ENCODE measurements at places on chromosomes 2 and 18.

- DNase-seq = no peak
These were observed 298.2 kb downstream of the CNTNAP5 start for GRCh38 chr2:124323321-124323720.

- no peak for DNase-seq
These were observed 36.5 kb downstream of the PSMD14 start for GRCh38 chr2:161344692-161345091.

- DNase-seq = no peak
These were observed 7.7 kb downstream of the STAT1 start for GRCh38 chr2:191006297-191006696.

DNA sequence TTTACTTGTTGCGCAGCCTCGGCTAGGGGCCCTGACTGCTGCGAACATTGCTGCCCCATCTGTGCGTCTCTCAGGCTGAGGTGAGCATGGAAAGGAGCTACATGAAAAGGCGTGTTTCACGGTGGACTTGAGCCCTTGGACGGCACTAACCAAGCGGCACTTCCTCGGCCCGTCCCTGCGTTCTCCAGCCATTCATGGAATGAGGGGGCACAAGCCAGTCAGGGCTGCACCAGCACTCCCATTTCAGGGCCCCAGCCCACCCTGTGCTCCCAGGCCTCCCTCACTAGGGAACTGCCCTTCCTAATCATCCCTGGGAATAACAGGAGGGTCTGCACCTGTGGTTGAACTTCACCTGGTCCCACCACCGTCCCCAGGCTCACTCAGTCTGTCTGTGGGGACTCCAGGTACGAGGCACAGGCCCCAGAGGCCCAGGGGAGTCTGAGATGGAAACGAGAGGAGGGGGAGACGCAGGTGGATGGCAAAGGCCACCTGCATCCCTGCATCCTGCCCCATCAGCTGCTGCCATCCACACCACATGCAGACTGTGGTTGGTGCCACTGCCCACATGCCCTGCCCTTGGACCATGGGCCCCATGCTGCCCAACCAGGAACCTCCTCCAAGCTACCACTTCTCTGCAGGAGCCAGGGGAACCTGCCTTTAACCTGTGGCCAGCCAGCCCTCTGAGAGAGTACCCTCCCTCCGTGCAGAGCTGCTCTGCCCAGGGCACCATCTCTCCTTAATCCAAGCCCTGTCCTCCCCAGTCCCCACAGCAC, 99.7 kb downstream of the EIPR1 start:
- no peak for DNase-seq

DNA sequence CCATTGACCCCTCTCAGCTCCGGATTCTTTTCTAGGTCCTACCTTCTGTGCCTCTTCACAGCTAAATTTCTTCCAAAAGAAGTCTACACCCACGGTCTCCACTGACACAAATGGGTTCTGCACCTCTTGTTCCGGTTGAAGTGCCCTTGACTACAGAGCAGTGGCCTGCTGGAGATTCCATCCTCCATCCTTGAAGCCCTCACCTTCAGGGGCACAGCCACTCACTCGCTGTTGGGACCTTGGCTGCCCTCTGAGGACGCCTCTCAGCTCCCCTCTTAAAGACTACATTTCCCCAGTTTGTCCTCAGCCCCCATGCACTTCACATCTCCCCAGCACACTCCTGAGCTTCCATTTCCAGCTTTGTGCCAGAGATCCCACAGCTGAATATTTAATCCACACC, 226.3 kb downstream of the ATAD2B start:
- DNase-seq = no peak

DNA sequence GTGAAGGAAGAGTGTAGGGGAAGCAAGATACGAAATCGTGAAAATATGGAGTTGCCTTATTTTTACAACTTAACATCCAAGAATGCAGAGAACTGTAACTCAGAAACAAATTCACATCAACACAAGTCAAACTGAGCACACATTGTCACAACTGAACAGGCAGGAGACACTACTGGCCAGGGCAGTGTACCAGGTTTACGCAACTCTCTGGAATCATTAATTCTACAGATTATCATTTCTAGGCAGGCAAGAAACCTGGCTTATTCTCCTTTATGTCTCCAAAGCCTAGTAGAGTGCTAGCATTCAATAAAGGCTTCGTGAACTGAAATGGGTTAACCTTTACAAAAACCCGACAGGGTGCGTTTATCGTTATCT, 584 bp downstream of the COA5 start:
- no peak for DNase-seq
